Uterine smooth muscle cell (primary cell): ENCODE measurements at places on chromosomes 5 and 9. TPM values are rescaled to one million over a fixed set of nuclear protein-coding genes. Genes with fewer than 3 reads are reported as not detected.

Gene CACNA1B
- total RNA-seq = 0.11 and 0.12 TPM in 2 replicates

Gene MEIKIN
- not detected in 2 replicates for total RNA-seq

Gene OGN
- 0.33 and 0.37 TPM in 2 replicates for total RNA-seq

Gene WNK2
- 0.11 and 0.25 TPM in 2 replicates for total RNA-seq

Gene CSF1R
- total RNA-seq = under 0.01 and 0.25 TPM in 2 replicates

Gene PLCXD3
- 5.5 and 23.2 TPM in 2 replicates for total RNA-seq

Gene ASPN
- 1.00 and 2.9 TPM in 2 replicates for total RNA-seq

Gene PCDHA3
- under 0.01 and 0.25 TPM in 2 replicates for total RNA-seq

Gene PCDHA7
- total RNA-seq = 0.22 and 0.87 TPM in 2 replicates

Gene OR2S2
- 0.12 and 0.22 TPM in 2 replicates for total RNA-seq

Gene C6
- under 0.01 and 0.11 TPM in 2 replicates for total RNA-seq

Gene GPR151
- not detected in 2 replicates for total RNA-seq

Gene SEMA4D
- 0.55 and 0.62 TPM in 2 replicates for total RNA-seq

Gene PDLIM4
- 54.0 and 107 TPM in 2 replicates for total RNA-seq

Gene NMRK1
- total RNA-seq = 17.5 and 20.6 TPM in 2 replicates

Gene ZCCHC10
- 7.2 and 12.3 TPM in 2 replicates for total RNA-seq

Gene PDGFRB
- total RNA-seq = 94.2 and 160 TPM in 2 replicates
